Aorta (tissue), 5 donors: ENCODE measurements at places on chromosomes 12 and 14. TPM values are rescaled to one million over a fixed set of nuclear protein-coding genes. Genes with fewer than 3 reads are reported as not detected.

KRT73 gene
- polyA plus RNA-seq: not detected

OR4N5 gene
- polyA plus RNA-seq: not detected

TIGAR gene
- polyA plus RNA-seq: 4.6 TPM

HPD gene
- 6.6 TPM for polyA plus RNA-seq

TMEM179 gene
- polyA plus RNA-seq: not detected

VRTN gene
- not detected for polyA plus RNA-seq

GRIN2B gene
- not detected for polyA plus RNA-seq

TMX1 gene
- polyA plus RNA-seq: 8.8 TPM
